ENCODE measurements at places on chromosomes 6 and 20.
A peak's percentile ranks its signal among the peaks of the same experiment; 100 is the strongest.

DNA sequence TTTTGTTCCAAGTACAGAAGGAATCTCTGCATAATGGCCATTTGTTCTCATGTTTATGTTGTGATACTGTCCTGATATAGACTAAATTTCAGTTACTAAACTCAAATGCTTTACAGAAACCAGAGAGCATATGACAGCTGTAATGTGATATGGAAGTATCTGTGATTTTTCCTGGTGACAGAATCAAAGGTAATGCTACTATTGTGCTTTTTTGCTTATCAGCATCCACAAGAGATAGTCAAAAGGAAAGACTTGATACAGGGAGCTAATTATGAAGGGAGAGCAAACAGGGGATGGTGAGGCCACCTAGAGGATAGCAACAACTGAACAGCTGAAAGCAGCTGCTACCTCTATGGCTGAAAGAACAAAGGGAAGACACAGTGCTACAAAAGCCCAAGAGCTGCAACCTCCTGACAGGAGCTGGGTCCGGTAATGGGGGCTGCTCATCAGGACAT, 181.4 kb downstream of the PHF3 start:
- DNase-seq: no peak

GRCh38 chr20:51020657-51021056, 2.2 kb downstream of the KCNG1 start:
- DNase-seq: no peak

- DNase-seq: no peak
Observed at GRCh38 chr6:124867121-124867520, 95.1 kb upstream of the RNF217 start.

- DNase-seq: no peak
Observed at GRCh38 chr20:17066902-17067301, 159.9 kb upstream of the PCSK2 start.

DNA sequence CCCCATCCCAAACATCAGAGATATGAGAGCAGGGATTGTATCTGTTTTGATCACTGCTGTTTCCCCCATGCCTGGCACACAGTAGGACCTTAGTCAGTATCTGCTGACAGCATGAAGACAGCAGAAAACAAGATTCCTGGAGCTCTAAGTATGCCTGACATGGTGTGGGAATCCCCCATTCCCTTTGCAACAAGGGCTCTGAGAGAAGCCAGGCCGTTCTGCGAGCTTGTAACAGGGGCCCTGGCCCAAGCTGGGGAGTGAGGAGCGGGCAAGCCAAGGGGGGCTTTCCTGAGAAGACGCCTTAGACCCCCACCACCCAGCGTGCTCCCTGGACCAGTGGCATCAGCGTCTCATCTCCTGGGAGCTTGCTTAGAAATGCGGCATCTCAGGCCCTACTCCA, 25.2 kb downstream of the PREX1 start:
- no peak for DNase-seq

DNA sequence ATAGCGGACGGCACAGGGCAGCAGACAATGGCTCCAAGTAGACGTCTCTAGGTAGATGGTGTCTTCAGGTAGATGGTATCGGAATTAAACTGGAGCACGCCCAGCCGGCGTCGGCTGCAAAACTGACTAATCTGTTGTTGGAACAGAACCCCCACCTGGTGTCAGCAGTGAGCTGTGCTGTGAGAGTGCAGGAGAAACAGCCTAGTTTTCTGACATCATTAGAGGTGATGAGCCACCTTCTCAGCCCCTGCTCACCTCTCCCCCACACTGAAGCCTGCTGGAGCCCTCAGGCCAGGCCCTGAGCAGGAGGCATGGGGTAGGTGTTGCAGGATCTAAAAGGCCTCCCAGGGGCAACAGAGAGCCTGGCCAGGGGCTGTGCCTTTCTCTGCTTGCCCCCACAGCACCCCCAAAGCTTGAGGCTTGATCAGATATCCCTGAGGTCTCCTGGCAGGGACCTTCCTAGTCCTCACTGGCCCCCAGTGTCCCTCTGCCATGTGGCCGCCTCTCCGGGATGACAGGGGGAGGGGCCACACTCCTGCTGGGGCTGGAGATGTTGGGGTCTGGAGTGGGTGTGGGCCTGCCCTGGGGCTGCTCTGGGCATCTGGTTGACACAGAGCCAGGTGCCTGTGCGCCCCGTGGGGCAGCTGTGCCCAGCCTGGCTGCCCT, 6.9 kb upstream of the HELZ2 start:
- DNase-seq: peak; percentile 72

DNA sequence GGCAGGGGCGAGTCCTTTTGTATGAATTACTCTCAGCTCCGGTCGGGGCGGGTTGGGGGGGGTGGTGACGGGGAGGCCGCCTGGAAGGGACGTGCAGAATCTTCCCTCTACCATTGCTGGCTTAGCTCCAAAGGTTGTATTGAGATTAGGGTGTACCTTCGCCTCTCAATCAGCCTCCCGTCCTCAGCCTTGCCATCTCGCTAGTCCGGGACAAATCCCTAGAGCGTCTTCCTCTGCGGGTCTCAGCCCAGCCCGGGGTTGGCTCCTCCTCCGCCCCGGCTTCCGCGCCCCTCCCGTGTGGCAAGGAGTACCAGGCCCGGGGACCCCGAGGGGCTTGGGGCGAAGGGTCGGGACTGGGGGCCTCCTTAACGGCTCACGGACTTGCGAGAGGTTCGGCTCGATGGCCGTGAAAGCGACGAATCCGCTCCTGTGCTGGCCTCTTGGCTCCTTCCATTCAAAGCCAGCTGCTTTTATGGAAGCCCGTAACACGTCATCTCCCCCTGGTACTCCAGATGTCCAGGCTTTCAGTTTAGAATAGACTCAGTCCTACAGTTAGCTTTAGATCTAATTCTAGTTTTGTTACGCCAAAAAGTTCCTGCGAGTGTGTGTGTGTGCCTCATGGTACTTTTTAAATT, 636 bp upstream of the EEF1A1 start:
- DNase-seq: no peak

DNA sequence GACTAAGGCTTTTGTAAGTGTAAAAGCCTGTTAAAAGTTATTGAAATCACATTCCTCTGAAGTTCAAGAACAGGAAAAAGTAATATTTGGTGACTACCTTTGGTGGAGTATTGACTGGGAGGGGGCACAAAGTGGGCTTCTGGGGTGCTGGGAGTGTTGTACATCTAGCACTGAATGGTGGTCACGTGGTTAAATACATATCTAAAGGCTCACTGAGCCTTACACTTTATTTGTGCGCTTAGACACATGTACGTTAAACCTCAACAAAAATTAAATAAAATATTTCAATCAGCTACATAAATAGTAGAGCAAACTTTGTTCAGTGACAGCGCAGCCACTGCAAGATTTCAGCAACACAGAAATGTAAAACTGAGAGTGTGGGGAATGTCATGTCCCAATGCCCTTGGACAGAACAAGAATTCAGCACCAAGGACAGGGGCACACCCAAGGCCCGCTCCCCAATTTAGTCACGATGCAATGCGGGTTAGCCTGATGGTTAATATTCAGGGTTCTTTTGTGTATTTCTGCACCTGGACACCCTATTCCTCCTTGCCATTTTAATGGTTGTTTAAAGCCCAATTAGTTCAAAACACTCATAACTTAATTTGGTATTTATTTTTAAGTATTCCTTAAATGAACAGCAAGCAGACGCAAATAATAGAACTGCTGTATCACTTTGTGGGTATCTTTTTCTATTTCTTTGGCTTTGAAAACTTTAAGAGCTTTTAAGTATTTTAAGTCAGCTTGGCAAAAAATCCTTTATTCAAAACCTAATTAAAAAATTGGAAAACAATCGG, 37.4 kb downstream of the ANGPT4 start:
- DNase-seq: peak; percentile 26

- DNase-seq: no peak
Observed at GRCh38 chr6:90356012-90356421, 59.4 kb upstream of the BACH2 start.

DNA sequence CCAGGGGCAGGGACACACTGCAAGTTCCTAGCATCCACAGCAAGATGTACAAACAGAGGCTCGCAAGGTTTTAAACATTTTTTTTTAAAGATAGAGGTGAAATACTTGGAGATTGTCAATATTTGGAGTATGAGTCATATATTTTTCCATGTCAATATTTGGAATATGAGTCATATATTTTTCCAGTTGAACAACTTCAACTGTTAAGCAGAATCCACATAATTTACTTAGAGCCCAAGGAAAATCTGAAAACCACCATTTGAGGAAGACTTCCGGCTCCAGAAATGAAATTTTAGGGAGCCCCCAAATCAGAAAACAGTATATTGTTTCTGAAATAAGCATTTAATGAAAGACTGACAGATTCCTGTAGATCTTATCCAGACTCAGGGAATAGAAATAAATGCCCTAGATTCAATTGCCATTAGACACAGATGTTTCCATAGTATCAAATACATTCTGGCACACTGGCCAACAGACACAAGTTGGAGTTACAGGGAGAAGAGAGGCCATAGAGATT, 51.6 kb upstream of the FAM184A start:
- DNase-seq: peak; percentile 45

DNA sequence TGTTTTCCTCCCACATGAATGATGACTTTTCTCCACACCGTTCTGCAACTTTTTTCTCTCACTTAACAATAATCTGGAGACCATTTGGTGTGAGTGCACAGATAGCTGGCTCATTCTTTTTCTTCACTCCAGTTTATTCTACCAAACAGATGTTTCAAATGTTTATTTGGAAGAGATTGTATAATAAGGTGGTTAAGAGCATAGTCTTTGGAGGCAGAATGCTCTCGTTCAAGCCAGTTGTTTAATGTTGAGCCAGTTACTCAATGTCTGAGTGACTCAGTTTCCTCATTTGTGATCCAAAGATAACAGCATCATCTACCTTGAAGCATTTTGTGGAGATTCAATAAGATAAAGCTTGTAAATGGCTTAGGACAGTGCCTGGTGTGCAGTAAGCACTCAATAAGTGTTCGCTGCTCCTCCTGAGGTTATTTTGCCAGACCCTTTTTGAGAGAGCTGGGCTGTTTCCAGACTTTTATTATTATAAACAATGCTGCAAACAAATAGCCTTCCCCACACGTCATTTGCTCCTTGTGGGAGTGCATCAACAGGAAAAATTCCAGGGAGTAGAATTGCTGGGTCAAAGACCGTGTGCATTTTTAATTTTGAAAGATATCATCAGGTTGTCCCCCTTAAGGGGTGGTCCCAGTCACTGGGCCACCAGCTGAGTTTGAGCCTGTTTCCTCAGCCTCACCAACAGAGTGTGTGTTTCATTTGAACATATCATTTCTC, 70.6 kb downstream of the VEGFA start:
- DNase-seq: no peak

GRCh38 chr20:44394702-44395460, 39.4 kb downstream of the HNF4A start:
- DNase-seq: no peak

DNA sequence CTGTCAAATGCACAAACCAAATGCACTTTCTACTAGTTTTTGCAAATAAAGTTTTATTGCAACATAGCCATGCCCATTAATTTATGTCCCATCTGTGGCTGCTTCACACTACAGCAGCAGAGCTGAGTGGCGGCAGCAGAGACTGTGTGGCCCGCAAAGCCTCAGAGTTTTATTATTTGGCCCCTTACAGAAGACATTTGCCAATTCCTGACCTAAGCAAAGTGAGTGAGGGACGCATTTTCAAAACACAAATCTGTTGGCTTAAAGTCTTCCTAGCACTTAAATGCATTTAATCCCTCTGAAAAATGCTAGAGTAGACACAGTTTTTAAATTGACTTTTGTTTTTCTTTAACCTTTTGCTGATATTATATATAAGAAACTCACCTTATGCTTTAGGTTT, 126.4 kb downstream of the PHACTR3 start:
- no peak for DNase-seq

DNA sequence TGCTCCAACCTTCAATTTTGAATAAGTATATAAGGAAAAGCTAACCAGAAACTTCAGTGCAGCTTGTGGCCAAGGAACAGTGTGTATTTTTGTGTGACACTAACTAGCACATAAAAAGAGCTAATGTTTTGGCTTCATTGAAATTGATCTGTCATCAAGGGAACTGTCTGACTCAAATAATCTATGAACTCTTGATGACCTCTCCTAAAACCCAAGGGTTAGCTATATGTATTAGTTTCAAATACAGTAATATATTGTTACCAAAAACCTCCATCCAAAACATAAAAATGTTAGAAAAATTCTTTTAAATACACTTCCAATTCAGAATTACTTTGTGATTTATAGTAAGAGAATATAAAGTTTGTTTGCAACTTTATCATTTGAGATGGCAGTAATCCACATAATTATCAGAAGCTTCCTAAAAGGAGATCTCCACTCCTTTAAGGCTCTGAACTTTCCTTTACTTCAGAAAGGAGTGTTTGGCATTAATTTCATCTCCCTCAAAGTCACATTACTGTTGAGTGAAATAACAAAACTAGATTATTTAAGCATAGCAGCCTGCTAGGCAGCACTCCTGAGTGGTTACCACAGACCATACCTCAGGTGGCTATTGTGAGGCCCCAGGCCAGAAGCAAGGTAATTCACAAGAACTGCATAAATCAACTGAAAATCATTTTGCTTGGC, 46.3 kb upstream of the HSF2 start:
- DNase-seq: no peak

DNA sequence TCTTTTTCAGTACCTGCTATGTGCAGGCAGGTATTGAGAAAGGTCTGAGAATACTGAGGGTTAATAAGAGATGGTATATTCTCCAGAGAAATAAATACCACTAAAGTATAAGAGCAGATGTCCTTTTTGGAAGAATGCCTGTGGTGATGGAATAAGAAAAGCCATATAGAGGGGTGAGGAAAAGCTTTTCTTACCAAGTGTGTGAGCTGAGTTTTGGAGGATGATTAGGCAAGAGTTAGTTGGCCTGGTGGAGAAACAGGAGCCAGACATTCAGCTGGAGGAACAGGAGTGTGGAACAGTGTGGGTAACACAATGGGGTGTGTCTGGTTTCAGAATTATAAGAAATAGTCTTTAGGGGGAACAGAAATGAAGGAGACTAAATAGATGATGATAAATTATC, 19.9 kb downstream of the ZNF451 start:
- no peak for DNase-seq

GRCh38 chr6:132100388-132100990, 149.3 kb upstream of the CCN2 start:
- DNase-seq: no peak
